ENCODE measurements at places on chromosomes 1 and 21.
A peak's percentile ranks its signal among the peaks of the same experiment; 100 is the strongest.

DNA sequence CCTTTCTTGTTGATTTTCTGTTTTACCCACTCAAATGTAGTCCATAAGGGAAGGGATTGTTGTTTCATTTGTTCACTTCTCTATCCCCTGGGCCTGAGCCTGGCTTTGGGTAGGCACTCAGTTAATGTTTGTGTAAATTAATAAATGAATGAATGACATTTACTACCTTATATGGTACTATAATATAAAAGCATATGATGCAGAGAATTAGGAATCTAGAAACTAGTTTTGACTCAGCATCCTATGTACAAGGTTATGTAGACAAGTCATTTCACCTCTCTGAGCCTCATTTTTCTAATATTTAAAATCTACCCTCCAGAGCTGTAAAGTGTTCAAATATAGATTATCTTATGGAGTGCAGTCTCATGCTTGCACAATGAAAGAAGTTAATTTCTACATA, 68.9 kb upstream of the S1PR1 start:
- DNase-seq = no peak

DNA sequence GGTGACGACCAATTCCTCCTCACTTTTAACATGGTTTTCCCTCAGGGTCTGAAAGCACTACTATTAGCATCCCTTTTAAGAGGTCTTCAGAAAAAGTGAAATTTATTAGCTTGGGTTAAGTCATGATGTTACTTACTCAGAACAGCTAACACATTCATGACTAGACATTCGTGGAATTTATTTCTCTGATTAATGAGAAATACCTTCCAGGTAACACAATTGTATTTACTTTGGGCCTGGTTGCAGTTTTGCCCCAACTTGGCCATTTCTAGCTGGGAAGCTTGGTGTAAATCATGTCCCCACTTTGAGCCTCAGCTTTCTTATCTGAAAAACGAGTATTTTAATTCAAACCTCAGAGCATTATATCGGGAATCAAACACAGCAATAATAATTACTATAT, 119.2 kb upstream of the SPATA6 start:
- no peak for DNase-seq

GRCh38 chr21:26433386-26433785, 139.7 kb downstream of the CYYR1 start:
- DNase-seq = no peak

DNA sequence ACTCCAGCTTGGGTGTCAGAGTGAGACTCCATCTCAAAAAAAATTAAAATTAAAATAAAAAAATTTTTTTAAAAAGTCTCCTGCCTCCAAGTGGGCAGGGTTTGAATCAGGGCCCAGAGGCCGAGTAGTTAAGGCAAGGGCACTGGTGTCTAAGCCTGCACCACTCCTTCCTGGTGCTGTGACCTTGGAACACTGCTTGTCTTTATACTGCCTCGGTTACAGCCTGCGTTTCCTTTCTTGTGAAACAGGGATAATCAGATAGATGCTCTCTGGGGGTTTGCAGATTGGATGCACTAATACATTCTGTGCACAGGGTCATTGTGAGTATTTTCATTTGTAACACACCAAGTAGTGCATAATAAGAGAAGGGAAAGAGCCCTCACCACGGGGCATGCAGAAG, 58.4 kb upstream of the EFHD2 start:
- no peak for DNase-seq

DNA sequence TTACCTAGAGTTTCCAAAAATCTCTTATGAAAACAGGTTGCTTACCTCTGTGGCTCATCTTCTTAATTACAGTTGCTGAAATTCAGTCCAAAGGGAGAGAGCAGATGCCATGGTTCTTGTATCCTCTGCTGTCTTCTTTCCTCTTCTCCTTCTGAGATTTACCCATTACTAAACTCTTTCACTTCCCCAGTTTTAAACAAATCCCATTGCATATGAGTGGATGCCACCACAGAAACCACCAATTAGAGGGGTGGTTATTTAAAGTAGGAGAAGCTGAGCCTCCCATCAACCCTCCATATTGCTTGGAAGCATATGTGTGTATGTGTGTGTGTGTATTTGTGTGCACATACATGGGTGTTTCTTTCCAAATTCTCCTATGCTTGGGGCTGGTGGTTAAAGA, 128.5 kb upstream of the KCNK1 start:
- no peak for DNase-seq

GRCh38 chr1:213829780-213830179, 158.0 kb upstream of the PROX1 start:
- DNase-seq = no peak

- DNase-seq = no peak
Measured at GRCh38 chr1:53134961-53135734, 7.3 kb downstream of the SLC1A7 start.

GRCh38 chr1:104953555-104953954, 1203.9 kb downstream of the AMY1C start:
- no peak for DNase-seq

- DNase-seq = no peak
Measured at GRCh38 chr1:167964646-167965045, 27.8 kb upstream of the MPC2 start.

DNA sequence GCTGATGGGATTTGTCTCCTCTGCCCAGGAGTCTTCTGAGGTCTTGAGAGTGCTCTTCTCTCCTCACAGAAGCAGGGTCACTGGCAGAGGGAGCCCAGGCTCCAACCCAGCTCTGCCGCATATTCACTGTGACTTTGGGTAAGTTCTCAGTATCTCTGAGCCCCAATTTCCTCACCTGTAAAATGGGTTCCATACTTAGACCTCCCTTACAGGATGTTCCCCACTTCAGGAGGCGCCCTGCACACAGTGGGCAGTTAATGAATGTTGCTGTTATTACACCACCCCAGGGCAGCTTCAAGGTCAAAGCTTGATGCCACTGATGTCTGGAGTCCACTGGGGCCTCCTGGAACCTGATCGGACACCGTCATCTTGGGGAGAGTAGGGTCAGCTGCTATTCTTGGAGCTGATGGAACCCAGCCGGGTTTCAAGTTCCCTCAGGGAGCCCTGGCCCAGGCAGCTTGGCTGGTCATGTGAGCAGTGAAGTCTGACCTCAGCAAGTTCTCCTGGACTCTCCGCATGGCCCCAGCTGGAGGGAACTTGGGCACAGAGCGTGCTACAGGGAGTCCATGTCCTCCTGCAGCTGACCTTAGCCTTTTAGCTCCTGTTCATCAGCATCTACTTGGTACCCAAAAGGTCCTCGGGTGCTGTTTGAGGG, 21.8 kb downstream of the COA7 start:
- no peak for DNase-seq

DNA sequence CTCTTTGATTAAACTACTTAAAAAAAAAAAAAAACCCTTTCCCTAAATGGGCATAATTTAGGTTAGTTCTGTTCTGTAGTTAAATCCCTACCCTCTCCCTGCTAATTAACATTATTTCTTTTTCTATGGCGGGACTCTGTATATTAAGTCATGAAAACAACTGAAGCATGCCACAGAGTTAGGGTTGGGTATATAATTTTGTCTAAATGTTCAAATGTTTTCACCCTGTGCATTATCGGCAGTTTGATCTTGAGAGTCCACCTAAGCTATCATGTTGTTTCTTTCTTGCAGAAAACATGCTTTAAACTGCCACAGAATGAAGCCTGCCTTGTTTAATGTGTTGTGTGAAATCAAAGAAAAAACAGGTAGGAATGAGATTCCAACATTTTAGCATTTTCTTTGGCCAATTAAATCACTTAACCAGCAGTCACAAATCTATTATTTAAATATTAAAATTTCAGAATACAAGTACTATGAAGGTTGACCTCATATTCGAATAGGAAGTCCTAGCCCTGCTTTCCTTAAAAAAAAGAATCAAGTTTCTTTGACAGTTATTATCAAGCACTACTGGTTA, 4.0 kb downstream of the PBX1 start:
- DNase-seq = no peak

DNA sequence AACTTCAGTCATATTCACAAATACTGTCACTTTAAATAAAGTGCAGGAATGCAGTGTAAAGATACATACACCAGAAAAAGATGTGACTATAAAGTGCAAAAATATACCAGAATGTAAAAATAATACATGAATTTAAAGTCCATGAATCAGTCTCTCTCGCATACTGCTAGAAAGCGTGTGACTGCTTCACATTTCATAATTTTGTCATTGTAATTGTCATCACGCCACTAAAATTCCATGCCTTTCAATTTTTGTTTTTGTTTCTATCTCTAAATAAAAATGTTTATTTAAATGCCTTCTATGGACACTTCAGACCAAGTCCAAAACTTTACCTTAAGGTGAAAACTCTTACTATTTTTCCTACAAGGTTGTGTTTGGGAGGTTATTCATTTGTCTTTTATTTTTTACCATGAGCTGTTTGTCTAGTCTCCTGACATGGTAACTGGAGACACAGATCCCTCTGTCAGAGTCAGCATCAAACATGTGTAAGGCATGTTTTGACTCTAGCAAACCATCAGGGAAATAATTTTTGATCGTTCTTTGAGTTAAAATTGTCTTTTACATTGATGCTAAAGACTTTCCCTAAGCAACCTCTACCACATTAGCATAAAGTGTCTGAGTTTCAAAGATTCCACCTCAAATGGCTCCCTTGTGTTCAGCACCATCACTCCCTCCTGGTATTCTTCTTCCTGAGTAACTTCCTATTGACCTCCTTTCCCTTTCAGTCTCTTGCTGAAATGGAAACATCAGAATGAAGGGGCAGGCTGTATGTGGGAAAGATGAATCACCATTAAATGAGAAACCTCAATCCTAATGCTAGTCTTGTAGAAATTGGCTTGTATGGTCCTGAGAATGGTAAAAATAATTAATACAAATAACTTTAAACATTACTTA, 14.0 kb upstream of the AIM2 start:
- DNase-seq = no peak

GRCh38 chr1:158121604-158122254, 59.0 kb upstream of the CD1D start:
- no peak for DNase-seq

DNA sequence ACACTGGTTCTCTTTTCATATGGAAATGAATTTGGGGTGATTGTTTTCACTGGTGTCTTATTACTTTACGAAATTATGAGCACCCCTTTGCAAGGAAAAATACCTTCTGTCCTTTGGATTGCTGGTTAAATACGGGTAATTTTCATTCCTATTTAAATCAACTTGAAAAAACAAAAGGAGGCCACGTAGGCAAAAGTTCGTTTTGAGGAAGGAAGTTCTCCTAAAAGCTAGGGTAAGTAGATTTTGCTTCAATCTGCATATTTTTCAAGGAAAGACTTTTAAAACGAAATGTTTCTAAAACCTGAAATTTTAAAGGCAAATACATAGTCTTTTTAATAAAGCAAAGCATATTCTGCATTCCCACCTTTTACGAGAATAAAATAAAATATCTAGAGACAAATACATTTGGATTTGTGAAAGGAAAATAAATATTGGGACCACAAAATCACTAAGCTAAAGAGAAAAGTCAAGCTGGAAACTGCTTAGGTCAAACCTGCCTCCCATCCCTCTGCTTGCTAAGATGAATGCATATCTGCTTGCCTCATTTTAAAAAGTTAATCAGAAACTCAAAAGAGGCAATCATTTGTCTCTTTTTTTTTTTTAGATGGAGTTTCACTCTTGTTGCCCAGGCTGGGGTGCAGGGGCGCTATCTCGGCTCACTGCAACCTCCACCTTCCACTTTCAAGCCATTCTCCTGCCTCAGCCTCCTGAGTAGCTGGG, 70.9 kb upstream of the ETS2 start:
- no peak for DNase-seq

DNA sequence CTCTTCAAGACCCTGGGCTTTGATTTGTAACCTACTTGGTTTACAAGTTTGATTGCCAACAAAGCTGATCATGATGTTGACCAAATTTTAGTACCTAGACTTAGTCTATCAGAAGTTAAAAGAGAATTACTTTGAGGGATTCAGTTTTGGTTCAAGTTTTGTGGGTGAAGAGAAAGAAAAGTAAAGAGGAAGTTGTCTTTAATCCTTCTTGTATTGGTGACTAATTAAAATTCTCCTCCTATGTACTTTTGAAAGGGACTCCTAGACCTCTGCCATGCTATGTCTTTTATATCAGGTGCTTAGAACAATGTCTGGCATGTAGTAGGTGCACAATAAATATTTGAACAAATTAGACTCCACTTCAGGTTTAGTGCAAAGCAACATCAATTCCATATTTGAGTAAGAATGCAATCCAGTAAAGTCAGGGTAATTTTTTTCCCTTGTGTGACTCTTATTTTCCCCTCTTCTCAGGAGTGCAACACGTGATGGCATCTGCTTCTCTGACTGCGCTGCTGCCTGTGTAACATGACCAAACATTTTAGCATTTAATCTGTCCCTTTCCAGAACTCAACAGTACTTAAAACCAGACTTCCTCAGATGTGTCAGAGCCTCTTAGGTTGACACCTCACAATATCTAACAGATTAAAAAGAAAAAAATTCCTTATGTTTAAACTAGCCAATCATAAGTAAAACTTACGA, 41.1 kb upstream of the KCNQ4 start:
- peak; percentile 23 for DNase-seq

GRCh38 chr1:87203904-87204303, 124.8 kb upstream of the LMO4 start:
- no peak for DNase-seq

DNA sequence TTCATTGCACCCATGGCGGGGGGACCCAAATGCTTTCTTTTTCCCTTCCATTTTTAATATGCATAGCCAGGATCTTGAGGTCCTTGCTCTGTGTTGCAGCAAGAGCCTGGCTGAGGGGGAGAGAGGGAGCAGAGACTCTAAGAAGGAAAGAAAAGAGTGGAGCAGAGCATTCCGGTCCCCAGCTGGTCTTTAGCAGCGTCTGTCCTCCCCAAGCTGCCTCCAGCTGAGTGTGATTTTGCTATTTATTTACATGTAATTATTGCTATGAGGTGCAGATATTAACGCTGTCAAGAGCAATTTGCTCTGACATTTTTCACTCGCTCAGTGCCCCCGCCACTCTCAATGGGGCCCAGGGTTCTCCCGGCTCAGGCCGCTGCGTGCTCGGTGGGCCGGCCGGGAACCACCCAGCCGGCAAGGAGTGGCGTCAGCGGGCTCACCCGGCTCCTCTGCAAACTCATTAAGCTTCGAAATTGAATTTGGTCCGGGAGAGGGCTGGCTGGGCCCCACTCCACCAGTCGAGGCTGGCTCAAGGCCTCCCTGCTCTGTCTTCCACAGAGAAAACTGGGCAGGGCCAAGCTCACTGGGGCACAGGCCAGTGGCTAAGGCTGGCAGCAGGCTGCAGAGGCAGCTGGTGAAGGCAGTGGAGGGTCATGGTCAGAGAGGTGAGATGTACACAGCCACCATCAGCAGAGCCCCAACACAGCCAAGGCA, 93.2 kb downstream of the PAX7 start:
- DNase-seq = no peak

- DNase-seq = no peak
Measured at GRCh38 chr1:203621559-203622262, 4.9 kb upstream of the ATP2B4 start.

GRCh38 chr1:240739754-240740153, 127.8 kb upstream of the GREM2 start:
- no peak for DNase-seq

Measured in activated CD4-positive, alpha-beta T cell treated with anti-CD3 and anti-CD28 coated beads, Interleukin-2, amount 50 U/mL, for 48 hours (primary cell).